ENCODE measurements at places on chromosomes 5 and 9.

- no peak for DNase-seq
These were observed 581.2 kb downstream of the CDH18 start for GRCh38 chr5:19406576-19407365.

DNA sequence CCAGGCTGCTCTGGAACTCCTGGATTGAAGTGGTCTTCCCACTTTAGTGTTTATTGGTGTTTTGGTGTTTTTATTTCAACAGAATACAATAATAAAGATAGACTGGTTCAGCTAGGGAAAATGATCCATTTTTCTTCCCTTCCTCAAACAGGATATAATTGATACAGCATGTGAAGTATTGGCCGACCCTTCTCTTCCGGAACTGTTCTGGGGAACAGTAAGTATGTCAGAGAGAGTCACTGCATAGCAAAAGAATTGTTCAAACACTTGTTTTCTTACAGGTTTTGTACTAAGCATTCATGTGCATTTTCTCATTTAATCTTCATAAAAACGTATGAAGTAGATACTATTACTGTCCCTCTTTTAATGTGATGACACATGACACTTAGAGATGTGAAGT, 31.6 kb downstream of the NUP188 start:
- no peak for DNase-seq

GRCh38 chr9:85898332-85898731, 42.6 kb upstream of the NAA35 start:
- DNase-seq: no peak

- DNase-seq: no peak
These were observed 84.7 kb upstream of the MAST4 start for GRCh38 chr5:66511491-66511890.

- DNase-seq: no peak
These were observed 48.2 kb upstream of the CACNA1B start for GRCh38 chr9:137829260-137829996.

DNA sequence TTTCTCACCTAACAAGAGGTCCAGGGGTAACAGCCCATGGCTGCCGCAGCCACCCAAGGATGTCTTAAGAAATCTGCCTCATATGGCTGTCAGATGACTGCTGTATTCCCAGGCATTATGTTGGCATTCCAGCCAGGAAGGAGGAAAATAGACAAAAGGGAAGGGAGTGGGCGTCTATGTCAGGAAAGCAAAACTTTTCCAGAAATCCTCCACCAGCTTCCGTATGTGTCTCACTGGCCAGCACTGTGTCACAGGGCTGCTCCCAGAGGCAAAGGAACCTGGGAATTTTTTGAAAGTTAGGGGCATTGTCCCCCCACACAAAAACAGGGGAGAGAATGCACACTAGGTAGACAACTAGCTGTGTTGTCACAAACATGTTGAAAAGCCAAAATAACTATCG, 7.3 kb downstream of the BHMT2 start:
- DNase-seq: no peak

DNA sequence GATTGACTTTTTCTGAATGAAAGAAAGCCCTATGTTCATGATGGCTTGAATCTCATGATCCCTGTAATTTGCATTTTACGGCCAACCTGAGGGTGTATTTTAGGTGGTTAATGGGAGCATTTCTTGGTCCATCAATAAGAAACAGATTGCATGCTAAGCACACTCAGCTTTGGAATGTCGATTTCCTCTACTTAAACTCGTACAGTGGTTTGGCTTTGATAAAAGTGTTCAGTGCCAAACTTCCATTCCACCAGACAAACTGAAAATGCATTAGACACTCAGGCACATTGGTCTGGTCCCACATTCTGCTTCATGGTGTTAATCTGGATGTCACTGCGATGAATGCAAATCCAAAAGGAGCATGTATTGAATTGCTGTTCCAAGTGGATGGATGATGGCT, 77.0 kb downstream of the VCAN start:
- no peak for DNase-seq

DNA sequence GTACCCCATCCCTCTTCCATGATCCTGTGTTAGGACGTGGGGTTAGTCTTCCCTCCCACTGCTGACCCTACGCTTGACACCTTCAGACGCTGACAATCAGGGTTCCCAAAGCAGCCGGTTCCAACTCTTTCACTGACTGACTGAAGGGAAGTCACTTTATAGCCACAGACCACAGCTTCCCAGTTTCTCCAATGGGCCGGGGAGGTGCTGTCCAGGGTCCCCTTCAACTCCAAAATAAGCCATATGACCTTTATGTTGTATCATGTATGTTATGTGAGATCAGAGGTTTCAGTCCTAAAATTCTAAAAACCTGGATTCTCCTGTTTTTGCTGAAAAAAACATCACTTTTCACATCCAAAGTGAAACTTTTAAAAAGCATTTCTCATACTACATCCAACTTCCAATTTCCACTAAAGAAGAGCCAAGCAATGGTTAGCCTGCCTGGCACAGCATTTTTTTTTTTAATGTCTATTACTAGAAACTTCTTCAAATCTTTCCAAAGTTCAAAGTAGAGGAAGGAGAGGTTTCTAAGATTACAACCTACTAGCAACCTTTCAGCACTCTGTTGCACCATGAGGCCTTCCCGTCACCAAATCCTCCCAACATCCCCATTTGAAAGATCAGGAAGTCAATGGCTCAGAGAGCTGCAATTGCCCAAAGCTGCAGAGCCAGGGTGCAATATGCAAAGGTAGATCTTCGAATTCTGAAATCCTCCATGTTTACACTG, 5.2 kb downstream of the EPB41L4B start:
- no peak for DNase-seq

GRCh38 chr9:87035879-87036278, 88.6 kb upstream of the GAS1 start:
- DNase-seq: no peak

GRCh38 chr5:57434227-57434640, 48.4 kb downstream of the ACTBL2 start:
- no peak for DNase-seq

- DNase-seq: peak; percentile 22
These were observed 83.5 kb upstream of the MINAR2 start for GRCh38 chr5:129664336-129664937.

- no peak for DNase-seq
These were observed 295.1 kb downstream of the ISL1 start for GRCh38 chr5:51678330-51678729.

GRCh38 chr5:83723031-83723430, 2.4 kb upstream of the HAPLN1 start:
- no peak for DNase-seq

GRCh38 chr5:58933891-58934628, 351.2 kb downstream of the RAB3C start:
- DNase-seq: peak; percentile 20

- DNase-seq: no peak
These were observed 8.2 kb upstream of the TNFAIP8 start for GRCh38 chr5:119347574-119347973.

DNA sequence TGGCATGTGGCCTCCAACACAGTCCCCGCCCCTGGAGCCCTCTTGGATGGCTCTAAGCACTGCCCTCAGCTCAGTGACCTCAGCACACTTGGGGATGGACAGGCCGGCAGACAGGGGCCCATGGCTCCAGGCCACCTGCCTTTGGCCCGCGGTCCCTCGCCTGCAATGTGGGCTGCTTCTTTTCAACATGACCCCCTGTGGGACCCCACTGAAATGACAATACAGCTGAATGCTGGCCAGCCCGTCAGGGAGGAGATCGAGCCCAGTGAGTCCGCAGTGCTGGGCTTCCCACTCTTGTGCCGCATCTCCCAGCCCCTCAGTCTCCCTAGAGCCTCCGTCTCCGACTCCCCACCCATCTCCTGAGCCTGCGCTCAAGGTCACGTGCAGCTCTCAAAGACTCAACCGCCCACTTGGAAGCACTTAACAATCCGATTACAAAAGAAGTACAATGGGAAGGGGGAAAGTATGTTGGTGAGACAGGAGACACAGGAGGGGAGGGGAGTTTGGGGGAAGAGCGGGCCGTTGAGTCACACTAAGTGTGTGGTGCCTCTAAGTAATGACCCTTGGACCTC, 238.9 kb downstream of the HSPA4 start:
- no peak for DNase-seq

- DNase-seq: no peak
These were observed 44.1 kb upstream of the IL17B start for GRCh38 chr5:149423049-149423793.

- DNase-seq: no peak
These were observed 416.4 kb downstream of the TLE4 start for GRCh38 chr9:79988126-79988525.

GRCh38 chr9:122124048-122124447, 30.9 kb upstream of the TTLL11 start:
- DNase-seq: no peak

DNA sequence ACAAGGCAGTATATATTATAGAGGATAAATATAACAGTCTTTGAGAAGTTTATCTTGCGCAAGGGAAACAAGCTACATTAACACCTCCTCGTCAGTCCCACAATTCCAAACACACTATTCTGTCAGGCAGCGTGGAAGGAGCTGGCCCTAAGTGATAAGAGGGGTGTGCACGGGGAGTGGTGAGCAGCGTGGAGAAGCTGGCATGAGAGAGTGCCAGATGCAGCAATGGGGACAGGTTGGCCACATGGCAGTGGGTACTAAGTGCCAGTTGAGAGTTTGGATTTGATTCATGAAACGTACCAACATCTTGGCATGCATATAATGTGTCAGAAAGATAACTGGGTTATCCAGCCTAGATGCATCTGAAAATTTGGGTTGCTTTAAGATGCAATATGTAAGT, 460.2 kb downstream of the ICE1 start:
- DNase-seq: no peak

- DNase-seq: no peak
These were observed 92.5 kb downstream of the FBXW11 start for GRCh38 chr5:171913987-171914273.

DNA sequence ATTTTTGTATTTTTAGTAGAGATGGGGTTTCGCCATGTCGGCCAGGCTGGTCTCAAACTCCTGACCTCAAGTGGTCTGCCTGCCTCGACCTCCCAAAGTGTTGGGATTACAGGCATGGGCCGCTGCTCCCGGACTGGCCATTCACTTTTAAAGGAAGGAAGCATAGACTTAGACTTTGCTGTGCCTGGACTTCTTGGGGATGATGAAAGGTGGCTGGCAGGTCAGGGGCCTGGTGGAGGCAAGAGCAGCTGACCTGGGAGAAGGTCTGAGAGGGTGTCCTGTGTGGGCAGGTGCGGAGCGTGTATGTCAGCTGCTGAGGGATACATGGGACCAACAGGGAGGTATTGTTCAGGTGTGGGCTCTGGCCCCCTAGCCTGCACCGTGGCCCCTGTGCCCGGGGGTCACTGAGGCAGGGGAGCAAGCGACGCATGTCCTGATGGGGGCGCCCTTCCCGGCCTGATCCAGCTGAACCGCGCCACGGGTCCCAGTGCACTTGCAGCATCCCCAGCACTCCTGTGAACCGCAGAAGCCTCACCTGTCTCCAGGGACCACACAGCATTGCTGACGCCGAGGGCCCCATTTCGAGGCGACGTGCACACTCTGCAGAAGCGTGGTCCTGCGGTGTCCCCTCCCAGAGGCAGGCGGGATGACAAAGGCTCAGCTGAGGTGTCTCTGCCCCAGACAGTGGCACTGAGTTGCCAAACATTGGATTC, 23.1 kb downstream of the NDUFS6 start:
- DNase-seq: no peak

GRCh38 chr5:141490271-141490670, 1.4 kb downstream of the PCDHGC5 start:
- no peak for DNase-seq

GRCh38 chr9:35714123-35714522, 17.9 kb downstream of the TLN1 start:
- DNase-seq: no peak

DNA sequence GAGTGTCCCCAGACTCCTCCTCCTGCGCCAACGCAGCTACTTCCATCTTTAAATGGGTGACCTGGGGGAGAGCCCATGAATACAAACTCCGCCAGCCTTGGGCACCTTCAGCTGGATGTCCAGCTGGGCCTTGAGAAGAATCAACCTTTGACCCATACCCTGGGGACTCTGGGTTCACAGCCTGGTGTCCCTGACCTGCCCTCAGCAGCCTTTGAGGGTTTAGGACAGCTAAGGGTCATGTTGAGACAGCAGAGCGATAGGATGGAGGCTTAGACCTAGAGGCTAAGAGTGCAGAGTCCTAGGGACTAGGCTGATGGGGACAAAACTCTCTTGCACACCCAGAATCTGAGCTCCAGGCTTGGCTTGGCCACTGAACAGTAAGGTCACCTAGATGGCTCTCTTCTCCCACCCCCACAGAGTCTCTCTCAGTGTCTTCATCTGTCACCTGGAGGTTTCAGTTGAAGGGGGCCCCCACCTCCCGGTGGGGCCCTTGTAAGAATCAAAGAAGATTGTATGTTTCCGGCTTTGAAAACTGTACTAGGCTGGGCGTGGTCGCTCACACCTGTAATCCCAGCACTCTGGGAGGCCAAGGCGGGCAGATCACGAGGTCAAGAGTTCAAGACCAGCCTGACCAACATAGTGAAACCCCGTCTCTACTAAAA, 6.7 kb upstream of the AQP3 start:
- DNase-seq: no peak

DNA sequence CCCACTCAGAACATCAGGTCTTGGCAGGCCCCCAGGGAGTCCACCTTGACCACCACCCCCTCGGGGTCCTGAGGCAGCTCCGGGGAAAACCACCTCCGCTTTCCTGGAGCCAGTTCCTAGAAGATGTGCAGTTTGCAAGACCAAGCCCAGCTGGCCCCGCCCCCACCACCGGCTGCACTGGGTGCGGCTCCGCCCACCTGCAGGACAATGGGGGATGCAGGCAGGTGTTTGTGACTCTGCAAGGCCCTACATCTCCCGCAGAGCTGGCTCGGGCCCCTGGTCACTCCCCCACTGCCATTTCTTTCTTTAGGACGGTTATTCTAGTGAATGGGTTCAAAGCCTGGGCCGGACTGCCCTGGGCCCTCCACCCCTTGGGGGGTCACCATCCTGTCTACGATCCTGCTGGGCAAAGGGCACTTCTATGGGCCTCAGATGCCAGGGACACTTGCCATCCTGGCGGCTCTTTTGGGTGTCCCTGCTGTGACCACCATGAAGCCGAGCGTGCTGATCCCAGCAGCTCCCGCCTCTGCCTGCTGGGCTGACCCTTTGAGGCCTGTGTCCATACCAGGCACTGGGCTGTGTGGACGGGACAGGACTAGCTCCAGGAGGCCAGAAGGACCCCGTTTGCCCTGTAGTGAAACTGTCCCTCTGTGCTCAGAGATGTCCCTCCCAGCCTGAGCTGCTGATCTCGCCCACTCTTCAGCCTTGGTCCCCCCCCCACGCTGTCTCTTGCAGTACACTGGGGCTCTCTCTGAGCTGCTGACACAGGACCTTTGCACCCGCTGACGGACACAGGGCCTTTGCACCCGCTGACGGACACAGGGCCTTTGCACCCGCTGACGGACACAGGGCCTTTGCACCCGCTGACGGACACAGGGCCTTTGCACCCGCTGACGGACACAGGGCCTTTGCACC, 5.9 kb upstream of the NACC2 start:
- no peak for DNase-seq

Measured in stimulated activated CD4-positive, alpha-beta T cell treated with anti-CD3 and anti-CD28 coated beads, Interleukin-1b, Interleukin-23, amount 100 ng/mL, for 24 hours (primary cell).